ENCODE measurements at places on chromosomes 4 and X.

DNA sequence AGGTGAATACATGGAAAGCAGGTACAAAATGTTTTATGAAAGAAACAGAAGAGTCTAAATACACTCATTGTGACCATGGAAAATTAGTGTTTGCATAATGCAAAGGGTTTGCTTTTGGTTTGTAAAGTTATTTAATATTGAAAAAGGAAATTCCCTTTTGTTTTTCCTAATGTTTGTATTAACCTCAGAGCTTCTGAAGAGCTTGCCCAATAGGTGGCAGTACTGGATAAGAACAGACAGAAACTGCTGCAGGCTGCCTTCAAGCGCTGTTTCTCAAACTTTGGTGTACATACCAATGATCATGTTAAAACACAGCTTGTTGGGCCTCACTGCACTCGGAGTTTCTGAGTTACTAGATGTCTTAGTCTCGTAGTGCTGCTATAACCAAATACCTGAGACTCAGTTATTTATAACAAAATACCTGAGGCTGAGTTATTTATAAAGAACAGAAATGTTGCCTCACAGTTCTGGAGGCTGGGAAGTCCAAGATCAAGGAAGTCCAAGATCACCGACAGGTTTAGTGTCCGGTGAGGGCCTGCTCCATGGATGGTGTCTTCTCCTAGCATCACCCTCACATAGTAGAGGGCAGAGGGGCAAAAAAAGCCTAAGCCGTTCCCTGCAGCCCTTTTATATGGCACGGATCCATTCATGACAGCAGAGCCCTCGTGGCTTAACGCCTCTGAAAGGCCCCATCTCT is 54.2 kb downstream of the SUPT20HL2 start:
- DNase-seq, result peak; percentile 15

GRCh38 chr4:1356181-1356998 is 9.4 kb downstream of the UVSSA start:
- DNase-seq, result no peak

DNA sequence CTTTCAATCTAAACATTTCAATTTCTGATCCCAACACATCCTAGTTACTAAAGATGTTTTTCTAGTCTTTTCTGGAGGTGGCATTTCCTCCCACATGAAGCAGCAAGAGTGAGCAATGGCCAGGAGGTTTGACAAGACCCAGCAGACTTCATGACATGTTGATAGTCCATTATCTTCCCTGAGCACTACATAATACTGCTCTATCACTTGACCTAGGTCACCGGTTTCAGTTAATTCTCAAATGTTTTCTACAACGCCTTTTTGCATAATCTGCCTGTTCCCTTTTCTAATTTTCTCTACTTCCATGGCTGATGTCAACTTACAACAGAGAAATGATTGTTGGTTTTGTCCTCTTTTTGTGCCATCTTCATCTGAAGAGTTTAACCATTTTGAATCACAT is 62.0 kb upstream of the GPRIN3 start:
- no peak for DNase-seq

DNA sequence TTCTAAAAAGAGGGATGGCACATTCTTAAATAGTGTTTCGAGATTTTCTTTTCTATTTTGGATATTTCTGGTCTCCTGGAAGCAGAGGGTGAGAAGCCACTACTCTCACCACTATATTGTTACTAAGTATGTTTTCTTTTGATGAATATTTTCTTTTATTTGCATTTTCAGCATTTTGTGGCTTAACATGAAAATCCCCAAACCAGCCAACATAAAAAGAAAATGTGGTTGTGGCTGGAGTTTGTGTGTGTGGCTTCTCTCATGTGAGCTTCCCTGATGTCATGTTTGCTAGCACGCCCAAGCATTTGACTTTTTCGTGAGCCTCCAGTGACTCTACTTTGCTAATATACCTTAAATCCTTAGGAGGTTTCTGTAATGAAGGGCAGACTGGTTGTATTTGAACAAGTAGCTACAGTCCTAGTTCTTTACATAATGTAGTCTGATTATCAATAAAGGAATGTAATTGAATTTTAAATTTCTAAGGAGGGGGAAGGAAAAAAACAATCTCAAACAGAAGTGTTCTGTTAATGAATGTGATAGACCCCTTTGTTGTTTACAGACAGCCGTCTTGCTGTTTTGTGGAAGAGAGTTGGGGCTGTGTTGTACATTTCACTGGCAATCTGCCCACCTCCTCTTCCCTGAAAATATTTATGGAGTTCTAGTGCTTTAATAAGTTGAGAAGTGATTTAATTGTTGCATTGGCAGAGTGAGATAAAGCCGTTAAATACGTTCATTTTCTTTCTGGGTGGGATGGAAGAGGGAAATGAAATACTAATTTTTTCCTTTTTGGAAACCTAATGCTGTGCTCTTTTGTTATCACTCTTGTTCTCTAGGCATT is 114.6 kb downstream of the ARHGAP10 start:
- DNase-seq, result no peak

GRCh38 chr4:125459531-125459930 is 144.8 kb downstream of the FAT4 start:
- DNase-seq, result no peak

GRCh38 chr4:36322921-36323354 is 41.5 kb downstream of the DTHD1 start:
- no peak for DNase-seq

DNA sequence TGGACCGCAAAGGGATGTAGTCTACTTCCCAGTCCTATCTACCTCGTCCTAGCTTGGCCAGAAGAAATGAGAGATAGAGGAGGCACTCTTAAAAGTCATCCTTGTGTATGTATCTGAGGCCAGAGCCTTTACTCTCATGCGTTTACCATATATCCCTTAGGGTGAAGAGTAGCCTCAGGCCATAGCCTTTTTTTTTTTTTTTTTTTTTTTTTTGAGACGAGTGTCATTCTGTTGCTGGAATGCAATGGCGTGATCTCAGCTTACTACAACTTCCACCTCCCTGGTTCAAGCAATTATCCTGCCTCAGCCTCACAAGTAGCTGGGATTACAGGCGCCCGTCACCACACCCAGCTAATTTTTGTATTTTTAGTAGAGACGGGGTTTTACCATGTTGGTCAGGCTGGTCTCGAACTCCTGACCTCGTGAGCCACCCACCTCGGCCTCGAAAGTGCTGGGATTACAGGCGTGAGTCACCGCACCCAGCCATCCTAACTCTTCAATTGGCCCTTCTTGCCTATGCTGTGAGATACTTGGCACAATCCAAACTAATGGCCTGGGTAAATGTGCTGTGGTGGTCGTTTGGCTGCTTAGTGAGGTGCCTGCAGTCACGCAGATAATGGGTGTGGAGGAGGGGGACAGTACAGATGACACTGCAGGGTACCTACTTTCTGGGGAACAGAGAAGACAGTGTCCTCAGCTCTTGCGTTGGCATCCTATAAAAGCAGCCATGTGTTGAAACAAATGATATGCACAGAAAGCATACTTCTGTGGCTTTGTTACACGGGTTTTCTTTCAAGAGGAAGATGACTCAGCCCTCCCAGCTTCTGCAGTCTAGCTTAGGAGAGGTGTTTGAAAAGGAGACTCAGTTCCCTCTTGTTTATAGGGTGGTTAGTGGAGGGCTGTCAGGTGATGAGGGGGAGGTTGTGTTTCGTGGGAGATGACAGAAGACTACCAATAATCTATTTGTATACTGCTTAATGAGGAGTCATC is 10.4 kb upstream of the DGAT2L6 start:
- DNase-seq, result no peak

DNA sequence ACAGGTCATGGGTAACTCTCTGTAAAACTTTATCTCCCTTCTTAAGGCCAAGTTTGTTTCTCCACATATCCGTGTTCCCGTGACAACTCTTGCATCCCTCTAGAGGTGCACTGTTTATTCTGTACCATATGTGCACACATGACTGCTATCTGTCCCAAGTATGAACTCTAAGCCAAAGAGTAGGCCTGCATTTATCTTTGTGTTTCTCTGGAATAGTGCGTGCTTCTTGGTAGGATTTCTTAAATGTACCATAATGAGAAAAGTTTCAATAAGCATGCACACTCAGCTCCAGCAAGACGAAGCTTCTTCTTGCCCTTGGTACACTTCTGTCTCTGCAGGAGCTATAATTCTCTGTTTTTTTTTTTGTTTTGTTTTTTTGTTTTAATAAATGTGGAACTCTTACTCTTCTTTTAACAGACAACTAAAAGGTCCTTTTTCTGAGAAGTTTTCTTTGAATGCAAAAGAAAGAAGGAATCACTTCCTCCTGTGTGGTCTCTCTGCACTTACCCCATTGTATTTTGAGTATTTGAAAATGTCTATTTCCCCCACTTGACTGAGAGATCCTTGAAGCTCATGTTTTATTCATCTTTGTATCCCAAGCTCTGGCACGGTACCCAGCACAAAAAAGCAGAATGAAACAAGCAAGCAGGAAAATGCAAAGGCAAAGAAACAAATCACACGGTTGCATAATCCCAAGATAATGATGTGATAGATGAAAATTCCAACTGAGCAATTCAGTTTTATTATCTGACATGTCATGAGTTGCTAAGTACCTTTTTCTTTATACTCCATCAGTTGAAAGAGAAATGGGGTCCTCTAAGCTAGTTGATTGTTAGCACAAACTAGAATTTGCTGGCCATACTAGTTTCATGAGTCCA is 521.9 kb upstream of the BOD1L1 start:
- DNase-seq, result no peak

DNA sequence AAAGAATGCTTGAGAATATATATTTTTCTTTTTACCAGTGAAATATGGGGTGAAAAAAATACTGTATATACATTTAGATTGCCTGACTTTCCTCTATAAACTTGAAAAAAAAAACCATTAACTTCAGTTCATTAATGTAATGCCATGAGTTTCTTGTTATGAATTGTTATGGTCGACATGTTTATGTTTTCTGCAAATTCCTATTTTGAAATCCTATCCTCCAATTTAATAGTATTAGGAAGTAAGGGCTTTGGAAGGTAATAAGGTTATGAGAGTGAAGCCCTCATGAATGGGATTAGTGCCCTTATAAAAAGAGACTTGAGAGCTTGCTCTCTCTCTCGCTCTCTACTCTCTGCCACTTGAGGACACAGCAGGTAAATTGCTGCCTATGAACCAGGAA is 211.4 kb downstream of the LDB2 start:
- no peak for DNase-seq

DNA sequence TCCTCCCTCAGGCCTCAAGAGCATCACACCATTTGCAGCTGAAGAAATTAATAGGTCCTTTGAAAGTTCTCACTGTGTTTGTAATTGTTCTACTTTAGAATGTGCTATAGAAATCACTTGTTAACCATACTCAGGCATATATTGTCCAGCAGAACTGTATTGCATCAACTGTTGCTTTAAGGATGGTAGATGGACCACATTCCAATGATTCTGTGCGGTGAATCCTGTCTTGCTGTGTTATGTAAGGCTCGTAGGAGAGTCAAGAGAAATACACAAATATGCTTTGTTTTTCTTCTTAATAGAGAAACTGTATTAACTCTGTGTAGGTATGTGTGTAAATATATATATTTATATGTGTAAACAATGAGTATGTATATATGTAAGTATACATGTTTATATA is 6.3 kb upstream of the ADGRA3 start:
- DNase-seq, result no peak

DNA sequence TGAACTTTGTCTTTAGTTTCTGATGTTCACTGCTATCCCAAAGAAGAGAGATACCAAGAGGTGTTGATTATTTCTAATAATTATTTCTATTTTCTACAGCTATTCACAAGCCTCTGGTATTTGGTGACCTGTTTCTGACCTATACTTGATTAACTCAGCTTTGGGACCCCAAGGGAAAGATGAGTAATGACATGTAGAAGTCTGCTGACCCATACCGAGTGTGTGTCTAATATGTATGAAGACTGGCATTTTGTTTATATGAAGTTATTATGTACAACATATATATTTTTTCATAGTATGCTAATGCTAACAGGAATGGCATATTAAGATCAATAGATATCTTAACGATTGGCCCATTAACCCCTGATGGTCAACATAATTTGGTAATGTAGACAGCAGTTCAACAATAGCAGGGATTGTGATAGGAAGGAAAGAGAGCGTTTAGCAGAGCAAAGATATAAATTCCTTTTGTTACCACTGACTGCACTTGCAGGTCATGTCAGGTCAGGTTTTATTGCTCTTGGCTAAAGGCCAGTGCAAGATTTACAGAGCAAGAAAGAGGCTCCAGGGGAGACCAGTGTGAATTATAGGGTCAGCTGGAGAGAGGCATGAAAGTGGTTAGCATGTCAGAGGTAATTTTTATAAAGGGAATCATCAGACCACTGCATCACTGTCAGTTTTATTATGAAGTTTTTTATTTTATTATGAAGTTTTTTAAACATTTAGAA is 94.7 kb upstream of the DIPK2B start:
- peak; percentile 78 for DNase-seq

DNA sequence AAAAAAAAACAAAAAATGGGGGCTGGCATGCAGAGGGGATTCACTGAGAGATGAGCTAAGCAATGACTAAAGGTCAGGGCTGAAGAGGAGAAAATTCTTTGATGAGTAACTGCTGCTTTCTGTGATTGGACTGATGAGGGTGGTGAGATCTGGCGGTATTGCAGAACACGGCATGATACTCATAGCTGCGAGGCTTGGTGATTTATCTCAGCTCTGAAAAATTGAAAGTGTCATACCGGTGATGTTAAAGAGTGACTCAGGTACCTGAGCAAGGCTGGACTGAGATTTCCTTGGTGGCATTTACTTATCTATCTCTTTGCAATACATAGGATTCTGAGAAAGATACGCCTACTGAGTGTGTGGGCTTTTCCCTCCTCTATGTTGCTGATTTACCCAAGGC is 204.1 kb upstream of the DDX53 start:
- DNase-seq, result no peak

DNA sequence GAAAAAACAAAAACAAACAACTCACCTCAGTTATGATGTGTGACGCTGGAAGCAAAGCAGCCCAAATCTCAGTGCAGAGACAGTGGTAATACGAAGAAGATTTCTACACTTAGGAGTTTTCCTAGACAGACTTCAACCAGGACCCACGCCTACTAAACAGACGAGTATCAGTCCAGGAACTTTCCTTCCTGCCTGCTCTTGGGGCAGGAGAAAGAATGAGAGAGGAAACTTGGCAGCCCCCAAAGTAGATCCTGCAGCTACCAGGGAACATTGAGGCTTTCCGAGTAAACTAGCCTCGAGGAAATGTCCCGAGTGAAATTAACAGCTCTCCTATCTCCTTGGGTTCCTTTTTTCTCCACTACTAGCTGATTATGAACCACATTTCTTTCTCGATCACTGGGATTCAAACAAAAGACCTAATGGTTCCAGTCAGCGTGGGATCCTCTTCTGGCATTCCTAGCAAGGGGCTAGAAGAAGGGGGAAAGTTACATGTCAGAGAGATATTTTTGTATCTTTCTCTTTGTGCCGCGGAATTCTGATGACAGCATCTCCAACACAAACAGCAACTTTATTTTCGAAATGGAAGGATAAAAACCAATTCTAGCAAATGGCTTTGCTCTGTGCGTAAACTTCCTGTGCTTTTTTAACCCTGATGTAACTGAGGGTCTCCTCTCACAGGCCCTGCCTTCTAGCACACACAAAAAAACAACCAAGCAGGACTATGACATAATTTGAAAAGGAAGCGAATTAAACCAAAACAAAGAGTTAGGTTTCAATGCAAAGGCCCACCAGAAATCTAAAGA is 53.2 kb downstream of the PPM1K start:
- no peak for DNase-seq
